PC-9 (cell line): ENCODE measurements at places on chromosomes 4 and X.

DNA sequence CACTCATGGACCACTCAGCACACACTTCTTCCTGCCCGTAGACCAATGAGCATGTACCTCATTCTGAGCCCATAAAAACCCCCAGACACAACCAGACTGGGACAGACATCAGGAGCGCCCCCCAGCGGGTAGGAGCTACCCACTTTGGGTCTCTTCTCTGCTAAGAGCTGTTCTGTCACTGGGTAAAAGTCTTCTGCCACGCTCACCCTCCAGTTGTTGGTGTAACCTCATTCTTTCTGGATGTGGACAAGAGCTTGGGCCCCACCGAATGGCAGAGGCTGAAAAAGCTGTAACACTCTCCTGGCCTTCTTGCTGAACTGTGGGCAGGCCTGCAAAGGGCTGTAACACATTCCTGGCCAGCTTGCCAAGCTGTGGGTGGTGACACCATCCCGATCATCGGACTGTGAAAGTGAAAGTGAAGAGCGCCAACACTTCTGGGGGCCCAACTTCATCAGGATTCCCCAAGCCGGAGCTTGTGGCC lies 137.6 kb downstream of the TECRL start:
- DNase-seq = peak; percentile 38
- peak overlapping the region; percentile 41; the same call in 1 of the 2 replicates for H3K4me3 ChIP-seq
- H3K36me3 ChIP-seq = no peaks in the 10 kb centered on the region
- no peaks in the 10 kb centered on the region for H3K4me1 ChIP-seq
- H3K27me3 ChIP-seq = no peaks in the 10 kb centered on the region
- H3K27ac ChIP-seq = no peak overlapping the region

DNA sequence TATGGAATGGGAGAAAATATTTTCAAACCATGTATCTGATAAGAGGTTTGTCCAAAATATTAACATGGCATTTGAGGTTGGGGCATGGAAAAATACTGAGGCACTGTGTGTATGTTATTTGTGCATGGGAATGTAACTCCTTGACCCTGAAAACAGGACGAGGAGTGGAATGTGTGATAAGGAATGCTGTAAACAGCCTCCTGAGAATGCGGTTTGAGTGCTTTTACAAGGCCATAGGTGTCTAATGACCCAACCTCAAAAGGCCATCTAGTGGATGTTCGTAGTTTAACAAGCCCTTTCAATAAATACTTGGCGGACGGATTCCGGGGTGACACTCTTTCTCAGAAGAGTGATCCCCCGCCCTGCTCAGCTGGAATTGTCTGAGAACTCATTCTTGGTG lies 162.9 kb upstream of the USP9X start:
- DNase-seq = peak; percentile 31
- no peaks in the 10 kb centered on the region for H3K27me3 ChIP-seq
- peak overlapping the region; percentile 76 for H3K27ac ChIP-seq
- H3K36me3 ChIP-seq = no peaks in the 10 kb centered on the region

DNA sequence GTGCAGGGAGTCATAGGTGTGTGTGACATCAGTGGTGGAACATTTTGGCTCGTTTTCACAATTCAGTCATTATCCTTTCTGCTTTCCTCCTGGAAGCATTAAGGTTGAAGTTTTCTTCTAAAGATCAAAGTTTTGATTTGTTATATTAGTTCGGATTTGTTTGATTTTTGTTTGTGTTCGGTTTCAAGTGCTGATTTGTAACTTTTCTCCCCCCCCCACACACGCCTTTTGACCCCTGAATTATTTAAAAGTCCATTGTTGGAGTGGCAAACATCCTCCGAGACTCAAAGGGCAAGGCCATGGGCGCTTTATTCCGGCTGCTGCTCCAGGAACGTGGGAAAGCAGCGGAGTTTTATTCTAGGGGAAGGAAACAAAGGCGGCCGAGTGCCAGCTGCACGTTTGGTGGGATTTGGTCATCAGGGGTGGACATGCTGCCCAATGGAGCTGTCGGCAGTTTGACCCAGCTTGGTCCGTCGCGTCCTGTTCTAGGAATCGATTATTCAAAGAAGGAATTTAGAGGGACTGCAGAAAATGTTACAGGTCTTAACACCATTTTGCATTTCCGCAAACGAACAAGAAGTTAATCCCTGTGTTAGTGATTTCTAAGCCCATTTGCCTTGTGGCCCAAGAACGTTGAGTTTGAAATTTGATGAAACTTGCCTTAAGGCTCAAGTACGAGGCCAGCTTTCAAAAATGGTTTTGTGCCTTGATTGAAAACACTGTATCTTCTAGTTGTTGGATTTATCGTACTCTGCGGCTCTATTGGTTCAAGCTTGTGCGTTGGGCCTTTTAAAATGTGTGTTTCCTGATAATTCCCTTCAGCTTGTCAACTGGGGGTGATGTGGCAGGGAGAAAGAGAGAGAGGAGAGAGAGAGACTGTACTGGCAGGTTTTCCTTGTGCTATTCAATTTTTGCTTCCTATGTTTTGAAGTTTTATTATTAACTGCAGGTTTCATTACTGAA lies 565 bp upstream of the ZNF41 start:
- H3K27ac ChIP-seq = peak overlapping the region; percentile 71
- no peak for DNase-seq
- peak overlapping the region; percentile 57 for H3K4me3 ChIP-seq
- no peaks in the 10 kb centered on the region for H3K36me3 ChIP-seq
- no peaks in the 10 kb centered on the region for H3K4me1 ChIP-seq
- H3K27me3 ChIP-seq = no peaks in the 10 kb centered on the region

DNA sequence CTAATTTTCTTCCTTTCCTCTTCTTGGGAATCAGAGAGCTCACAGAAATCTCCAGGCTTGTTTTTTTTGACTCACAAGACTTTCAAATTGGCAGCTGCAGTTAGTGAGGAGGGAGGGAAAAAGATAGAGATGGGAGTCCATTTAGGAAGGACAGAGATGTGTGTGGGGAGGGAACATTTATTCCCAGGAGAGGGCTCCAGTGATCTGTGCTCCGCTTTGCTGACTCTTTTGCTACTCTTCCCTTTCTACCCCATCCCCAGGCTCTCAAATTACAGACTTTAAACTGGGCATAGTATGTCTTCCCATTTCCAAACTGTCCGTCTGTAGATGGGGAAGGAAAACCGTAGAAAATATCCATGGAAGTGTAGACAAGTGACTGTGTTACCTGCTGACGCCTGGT lies 39.1 kb upstream of the UCP1 start:
- no peaks in the 10 kb centered on the region for H3K4me1 ChIP-seq
- H3K27me3 ChIP-seq = no peaks in the 10 kb centered on the region
- H3K4me3 ChIP-seq = no peak overlapping the region
- DNase-seq = no peak

- no peaks in the 10 kb centered on the region for H3K4me1 ChIP-seq
- DNase-seq = no peak
- H3K4me3 ChIP-seq = no peak overlapping the region
- no peaks in the 10 kb centered on the region for H3K27me3 ChIP-seq
- H3K27ac ChIP-seq = no peak overlapping the region
Observed at GRCh38 chrX:6149060-6149872, 79.4 kb downstream of the NLGN4X start.

DNA sequence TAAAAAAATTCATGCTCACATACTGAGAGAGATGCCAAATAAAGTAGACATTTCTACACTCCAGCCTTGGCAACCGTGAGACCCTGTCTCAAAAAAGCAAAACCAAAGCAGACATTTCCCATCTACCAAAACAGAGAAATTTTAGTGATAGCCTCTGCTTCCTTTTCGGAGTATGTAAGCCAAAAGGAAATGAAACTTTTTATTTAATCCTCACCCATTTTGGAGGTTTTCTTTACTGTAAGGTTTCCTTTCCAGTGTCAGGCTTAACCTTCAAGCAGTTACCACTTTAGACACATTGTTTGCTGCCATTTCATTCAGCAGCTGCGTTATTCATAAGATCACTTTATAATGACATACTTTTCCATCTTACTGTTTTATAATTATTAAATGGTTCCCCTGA lies 15.9 kb downstream of the ADD1 start:
- H3K4me3 ChIP-seq = no peak overlapping the region
- no peaks in the 10 kb centered on the region for H3K36me3 ChIP-seq
- no peaks in the 10 kb centered on the region for H3K27me3 ChIP-seq
- no peak for DNase-seq
- H3K27ac ChIP-seq = no peak overlapping the region

DNA sequence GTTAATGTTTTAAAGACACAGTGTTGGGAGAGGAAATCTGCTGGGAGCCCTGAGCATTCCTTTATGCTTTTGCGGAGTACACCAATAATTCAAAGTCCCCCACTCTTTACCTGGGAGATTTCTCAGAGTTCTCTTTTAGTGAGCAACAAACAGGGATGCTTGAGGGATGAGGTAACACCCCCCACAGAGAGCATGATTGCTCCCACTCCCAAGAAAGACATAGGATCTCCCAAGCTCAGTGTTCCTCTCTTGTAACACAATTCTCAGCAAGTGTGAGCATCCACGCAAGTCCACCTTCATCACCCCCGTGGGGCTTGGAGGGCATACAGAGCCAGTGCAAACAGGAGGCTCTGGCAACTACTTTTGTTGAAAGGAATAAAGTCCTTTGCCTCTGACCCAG lies 36.1 kb downstream of the GSPT2 start:
- 0 out of 2 replicates have a peak, but pooled peaks cover under 1% of the 10 kb centered on the region for H3K27me3 ChIP-seq
- H3K27ac ChIP-seq = no peak overlapping the region
- no peak for DNase-seq

DNA sequence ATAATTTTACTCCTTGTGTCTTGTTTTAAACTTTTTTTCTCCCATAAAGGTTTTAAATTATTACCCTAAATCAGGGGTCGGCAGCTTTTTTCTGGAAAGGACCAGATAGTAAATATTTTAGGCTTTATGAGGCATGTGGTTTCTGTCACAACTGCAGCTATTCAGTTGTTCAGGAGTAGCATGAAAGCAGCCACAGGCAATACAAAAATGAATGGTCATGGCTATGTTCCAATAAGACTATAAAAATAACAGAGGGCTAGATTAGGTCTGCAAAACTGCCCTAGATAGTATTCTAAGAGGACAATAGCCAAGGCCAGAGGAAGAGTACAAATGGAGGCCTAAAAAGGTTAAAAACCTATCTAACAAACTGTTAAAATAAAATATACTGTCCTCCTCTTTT lies 24.6 kb downstream of the HERC5 start:
- no peak for DNase-seq
- no peaks in the 10 kb centered on the region for H3K27me3 ChIP-seq
- H3K36me3 ChIP-seq = no peaks in the 10 kb centered on the region
- H3K27ac ChIP-seq = no peak overlapping the region
- no peak overlapping the region for H3K4me3 ChIP-seq

- DNase-seq = no peak
- peaks cover 28% of the 10 kb centered on the region for H3K27me3 ChIP-seq
- no peaks in the 10 kb centered on the region for H3K4me1 ChIP-seq
- H3K27ac ChIP-seq = no peak overlapping the region
Observed at GRCh38 chr4:181507180-181507835, 735.9 kb upstream of the TENM3 start.

GRCh38 chrX:78693536-78693935 lies 34.4 kb upstream of the RTL3 start:
- H3K27me3 ChIP-seq = no peaks in the 10 kb centered on the region
- no peak for DNase-seq
- no peak overlapping the region for H3K4me3 ChIP-seq
- no peaks in the 10 kb centered on the region for H3K4me1 ChIP-seq

GRCh38 chr4:164204434-164204833 lies 549.5 kb upstream of the SMIM31 start:
- H3K27ac ChIP-seq = peak overlapping the region; percentile 98
- peaks cover 22% of the 10 kb centered on the region for H3K4me1 ChIP-seq
- H3K27me3 ChIP-seq = no peaks in the 10 kb centered on the region
- no peak overlapping the region; the same call in 1 of the 2 replicates for H3K4me3 ChIP-seq
- no peaks in the 10 kb centered on the region for H3K36me3 ChIP-seq
- DNase-seq = peak; percentile 93

GRCh38 chr4:96343836-96344235 lies 503.9 kb downstream of the PDHA2 start:
- H3K36me3 ChIP-seq = no peaks in the 10 kb centered on the region
- H3K27ac ChIP-seq = no peak overlapping the region
- DNase-seq = no peak

DNA sequence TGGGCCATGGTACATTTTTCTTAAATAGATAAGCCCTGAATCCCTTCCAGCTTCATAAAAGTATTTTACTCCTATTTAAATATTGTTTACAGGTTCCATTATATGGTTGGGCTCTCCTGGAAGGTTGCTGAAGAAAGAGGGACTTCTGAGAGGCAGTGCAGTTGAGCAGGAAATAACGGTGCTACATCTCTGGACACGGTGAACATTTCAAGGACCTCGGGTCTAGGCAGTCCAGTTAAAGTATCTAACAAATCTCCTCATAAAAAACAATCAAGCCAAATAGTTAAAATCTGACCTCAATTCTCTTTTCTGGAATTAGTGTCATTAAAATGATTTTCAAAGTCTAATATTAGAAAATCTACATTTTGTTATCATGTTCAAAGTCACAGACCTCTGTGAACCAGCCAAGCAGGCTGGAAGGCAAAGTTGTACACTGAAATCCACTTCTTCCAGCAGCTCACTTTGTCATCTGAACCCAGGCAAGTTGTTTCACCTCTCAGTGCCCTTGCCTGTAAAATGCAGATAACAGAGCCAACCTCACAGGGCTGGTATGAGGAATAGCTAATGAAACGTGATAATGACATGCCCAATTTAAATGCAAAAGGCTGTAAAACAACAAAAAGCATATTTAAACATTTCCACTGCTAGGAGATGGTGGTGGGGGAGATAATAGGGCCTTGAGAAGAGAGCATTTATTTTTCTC lies 267.0 kb upstream of the KLF3 start:
- H3K4me1 ChIP-seq = no peaks in the 10 kb centered on the region
- no peaks in the 10 kb centered on the region for H3K27me3 ChIP-seq
- H3K4me3 ChIP-seq = no peak overlapping the region
- no peaks in the 10 kb centered on the region for H3K36me3 ChIP-seq

GRCh38 chr4:184364100-184364921 lies 110.0 kb downstream of the IRF2 start:
- no peaks in the 10 kb centered on the region for H3K27me3 ChIP-seq
- no peak overlapping the region for H3K4me3 ChIP-seq
- no peak for DNase-seq
- no peaks in the 10 kb centered on the region for H3K4me1 ChIP-seq
